ENCODE measurements at places on chromosomes 3 and 15.

- no peak for DNase-seq
Measured at GRCh38 chr15:45332694-45333093, 45.6 kb downstream of the GATM start.

DNA sequence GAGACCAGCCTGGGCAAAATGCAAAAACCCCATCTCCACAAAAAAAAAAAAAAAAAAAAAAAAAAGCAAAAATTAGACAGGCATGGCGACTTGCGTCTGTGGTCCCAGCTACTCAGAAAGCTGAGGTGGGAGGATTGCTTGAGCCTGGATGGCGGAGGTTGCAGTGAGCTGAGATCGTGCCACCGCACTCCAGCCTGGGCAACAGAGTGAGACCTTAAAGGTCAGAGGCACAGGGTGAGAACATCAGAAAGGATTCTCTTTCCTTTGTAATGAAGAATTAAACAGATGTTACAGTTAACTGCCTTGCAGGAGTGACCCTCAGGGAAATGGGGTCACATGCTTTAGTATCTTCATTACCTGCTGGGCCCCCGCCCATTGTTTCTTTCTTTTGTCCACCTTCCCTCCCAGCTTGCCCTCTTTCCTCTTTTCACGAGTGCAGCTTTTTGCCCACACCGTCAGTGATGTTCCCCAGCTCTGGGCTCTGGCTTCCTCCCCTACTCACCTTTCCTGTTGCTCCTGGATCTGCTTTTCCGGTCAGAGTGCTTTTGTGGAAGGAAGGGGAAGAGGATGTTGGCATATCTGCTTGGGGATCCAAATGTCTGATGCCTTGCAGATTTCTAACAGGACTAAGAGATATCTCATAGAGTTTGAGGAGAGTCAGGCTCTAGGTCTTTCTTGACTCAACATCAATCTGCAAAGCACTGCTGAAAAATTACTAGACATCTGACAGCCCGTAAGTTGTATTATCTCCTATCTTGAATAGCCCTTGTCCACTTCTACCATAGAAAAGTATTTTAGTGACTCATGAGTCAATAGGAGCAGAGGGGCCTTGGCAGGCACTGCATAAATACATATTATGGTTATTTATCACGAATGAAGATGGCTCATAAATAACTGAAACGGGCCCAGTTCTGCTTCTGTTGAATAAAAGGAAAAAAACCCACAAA lies 35.6 kb upstream of the NDUFB4 start:
- DNase-seq, result no peak

GRCh38 chr3:37531066-37531720 lies 330.5 kb upstream of the CTDSPL start:
- no peak for DNase-seq

DNA sequence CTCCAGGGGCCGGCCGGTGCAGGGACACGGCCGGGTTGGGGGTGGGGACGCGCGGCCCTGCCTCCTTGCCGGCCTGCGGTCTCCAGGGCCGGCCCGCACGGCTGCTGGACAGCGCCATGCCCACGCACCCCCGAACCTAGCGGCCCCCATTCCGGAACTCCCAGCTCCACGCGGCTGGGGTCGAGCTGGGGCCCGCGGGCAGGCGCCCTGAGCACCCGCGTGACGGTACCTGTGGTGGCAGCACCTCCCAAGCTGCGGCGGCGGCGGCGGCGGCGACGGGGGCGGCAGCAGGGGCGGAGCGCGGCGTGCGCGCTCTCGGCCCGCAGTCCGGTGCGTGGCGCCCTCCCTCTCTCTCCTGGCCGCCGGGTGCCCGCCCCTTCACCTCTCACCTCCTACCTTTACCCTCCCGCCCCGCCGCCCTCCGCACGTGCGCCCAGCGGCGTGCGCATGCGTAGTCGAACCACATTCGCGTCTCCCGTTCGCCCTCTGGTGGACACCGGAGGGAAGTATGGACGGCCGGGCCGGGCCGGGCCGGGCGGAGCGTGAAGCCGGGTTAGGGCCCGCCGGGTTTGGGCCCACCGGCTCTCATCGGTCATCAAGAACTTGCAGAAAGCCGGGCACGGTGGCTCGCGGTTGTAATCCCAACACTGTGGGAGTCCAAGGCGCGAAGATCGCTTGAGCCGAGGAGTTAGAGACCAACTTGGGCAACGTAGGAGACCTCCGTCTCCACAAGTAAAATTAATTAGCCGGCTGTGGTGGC lies at the start of gene SCAP:
Gene SCAP (minus strand): TSS at position 372 of the 760 bp plus-strand sequence. CDS start 32,948 bp downstream, outside the sequence.
- DNase-seq, result peak; percentile 93

DNA sequence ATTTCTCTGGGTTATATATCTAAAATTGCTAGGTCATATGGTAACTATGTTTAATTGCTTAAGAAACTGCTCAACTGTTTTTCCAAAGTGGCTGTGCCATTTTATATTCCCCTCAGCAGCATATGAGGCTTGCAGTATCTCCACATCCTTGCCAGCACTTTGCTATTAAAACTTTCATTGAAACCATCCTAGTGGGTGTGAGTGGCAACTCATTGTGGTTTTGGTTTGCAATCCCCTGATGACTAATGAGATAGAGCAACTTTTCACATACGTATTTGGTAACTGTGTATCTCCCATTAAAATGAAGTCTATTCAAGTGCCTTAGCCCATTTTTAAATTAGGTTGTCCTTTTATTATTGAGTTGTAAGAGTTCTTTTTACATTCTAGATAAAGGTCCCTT lies 17.3 kb downstream of the KPNA1 start:
- DNase-seq, result no peak

DNA sequence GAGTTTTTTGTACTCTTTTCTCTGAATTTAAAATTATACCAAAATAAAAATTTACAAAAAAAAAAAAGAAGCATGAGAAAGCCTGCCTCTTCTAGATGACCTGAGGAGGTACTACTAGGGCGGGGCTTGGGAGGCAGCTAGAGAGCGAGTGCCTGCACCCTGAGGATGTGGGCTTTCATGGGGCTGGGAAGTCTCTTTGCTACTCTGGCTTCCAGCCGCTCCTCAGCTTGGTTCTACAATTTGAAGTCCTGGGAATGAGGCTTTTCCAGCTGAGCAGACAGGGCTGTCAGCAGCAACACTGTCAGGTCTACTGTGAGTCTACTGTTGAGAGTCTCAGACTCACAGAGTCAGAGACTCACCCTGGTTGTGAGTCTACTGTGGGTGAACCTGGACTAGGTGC lies 8.2 kb upstream of the PSTPIP1 start:
- no peak for DNase-seq

GRCh38 chr15:31487811-31488436 lies 161.3 kb downstream of the KLF13 start:
- DNase-seq, result no peak

GRCh38 chr3:50687127-50687751 lies 12.5 kb downstream of the DOCK3 start:
- no peak for DNase-seq

GRCh38 chr3:62990704-62991413 lies 115.6 kb upstream of the CADPS start:
- DNase-seq, result no peak

DNA sequence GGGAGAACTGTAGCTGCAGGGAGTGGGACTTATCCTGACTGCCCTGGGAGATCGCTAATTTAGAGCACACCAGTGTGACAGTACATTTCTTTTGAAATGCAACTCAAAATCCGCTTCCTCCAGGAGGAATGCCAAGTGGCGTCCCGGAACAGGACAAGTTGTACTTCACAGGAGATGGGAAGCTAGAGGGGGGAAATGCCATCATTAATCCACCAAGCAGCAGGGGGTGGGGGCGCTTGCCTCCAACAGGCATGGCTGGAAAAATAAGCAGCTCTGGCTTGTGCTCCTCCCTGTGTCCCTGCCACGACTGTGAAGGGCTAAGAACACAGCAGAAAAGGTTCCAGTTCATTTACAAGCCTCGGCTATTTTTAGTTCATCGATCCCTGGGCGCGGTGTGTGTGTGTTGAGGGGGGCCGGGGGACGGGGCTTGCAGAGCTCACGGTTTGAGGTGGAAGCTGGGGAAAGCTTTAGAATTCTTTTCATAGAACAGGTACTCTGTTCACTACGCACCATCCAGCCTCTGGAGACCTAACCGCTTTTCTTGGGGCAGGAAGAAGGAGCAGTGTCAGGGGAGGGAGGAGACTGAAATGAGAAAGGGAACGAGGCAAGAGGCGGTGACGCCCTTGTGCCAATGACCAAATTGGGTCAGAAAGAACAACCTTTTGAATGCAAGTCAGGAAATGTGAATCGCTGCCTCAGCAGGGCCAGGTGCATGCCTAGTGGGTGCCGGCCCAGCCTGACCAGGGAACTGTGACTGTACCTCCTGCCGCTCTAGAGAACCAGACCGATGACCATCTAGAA lies 51.8 kb upstream of the DGKG start:
- no peak for DNase-seq

DNA sequence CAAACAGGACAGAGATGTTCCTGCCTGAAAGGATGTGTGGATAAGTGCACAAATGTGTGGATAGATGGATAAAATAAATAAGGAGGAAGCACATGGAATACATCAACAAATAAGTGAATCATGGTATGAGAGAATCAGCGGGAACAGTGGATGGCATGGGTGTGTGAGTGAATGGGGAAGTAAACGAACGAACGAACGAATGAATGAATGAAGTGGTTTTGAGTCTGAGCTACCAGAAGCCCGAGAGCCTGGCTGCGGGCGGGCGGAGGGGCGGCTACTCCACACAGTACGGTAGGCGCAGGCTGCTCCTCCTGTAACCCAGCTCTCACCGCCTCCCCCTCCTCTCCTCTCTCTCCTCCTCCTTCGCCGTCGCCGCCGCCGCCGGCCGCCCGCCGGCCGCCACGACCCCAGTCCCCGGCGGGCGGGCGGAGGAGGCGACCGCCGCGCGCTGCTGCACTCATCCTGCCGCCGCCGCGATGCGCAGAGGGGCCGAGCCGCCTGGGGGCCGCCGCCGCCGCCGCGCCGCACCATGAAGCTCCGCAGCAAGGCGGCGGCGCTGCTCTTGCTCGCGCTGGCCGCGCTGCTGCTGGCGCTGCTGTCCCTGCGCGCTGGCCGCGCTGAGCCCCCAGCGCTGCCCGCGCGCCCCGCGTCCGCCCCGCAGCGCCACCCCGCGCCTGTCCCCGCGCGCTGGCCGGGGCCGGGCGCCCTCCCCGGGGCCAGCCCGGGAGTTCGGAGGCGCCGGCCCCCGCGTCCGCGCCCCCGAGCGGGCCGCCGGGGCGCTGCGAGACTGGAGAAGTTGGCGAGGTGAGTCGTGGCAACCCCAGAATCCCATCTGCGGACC lies at the start of gene GXYLT2:
Gene GXYLT2 (plus strand): TSS at position 342 of the 841 bp plus-strand sequence. CDS start 188 bp downstream, at position 530.
- peak; percentile 17 for DNase-seq

GRCh38 chr3:47566667-47567066 lies 12.0 kb downstream of the CSPG5 start:
- DNase-seq, result no peak

DNA sequence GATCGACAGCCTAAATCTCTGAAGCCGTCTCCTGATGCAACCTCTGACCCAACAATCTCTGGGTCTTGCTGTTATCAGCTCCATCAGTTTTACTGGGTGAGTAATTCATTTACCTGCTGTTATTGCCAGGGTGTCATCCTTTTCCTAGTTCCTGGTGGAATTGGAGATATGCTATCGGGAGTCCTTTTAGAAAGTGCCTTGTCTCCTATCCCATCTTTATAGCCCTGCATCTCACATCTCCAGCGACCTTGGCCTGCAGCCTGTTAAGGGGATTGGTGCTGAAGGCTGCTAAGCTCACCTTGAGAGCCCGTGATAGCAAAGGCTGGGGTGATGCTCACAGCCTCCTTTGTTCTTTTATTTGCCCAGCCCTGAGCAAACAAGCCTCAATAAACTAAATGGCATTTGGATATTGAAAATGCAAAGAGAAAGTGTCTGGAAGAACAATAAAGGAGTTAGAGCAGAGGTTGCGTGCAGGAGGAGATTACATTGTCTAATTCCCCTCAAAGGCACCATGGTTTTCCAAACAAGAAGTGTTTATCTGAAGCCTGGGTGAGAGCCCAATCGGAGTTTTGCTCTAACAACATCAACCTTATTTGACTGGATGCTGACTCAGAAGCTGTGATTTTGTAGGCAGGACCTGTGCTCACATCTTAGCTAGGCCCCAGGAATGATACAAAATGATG lies 101.8 kb downstream of the RPLP1 start:
- DNase-seq, result no peak

- no peak for DNase-seq
Measured at GRCh38 chr3:182115328-182116015, 403.7 kb downstream of the SOX2 start.

GRCh38 chr3:129618186-129618820 lies 11.8 kb upstream of the PLXND1 start:
- DNase-seq, result no peak

GRCh38 chr15:40279437-40280141 lies 3.3 kb downstream of the ANKRD63 start:
- DNase-seq, result peak; percentile 67

DNA sequence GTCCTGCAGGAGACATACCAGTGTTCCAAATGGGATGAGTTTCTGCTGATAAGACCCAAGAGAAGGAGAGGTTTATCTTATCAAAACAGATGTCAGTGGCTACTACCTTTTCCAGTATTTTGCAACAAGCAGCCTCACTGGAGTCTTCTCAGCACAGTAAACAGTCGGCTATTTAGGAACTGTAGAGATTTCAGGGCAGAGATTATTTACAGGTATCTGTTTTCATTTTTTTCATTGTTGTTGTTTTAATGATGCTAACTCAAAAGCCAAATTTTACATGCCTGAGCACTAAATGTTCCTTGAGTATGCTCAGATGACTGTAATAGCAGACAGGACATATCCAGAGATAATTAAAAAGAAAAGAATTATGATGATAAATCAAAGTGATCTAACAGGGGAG lies 252.1 kb downstream of the EPHA6 start:
- DNase-seq, result no peak

- no peak for DNase-seq
Measured at GRCh38 chr3:126284258-126284904, 72.8 kb downstream of the KLF15 start.

DNA sequence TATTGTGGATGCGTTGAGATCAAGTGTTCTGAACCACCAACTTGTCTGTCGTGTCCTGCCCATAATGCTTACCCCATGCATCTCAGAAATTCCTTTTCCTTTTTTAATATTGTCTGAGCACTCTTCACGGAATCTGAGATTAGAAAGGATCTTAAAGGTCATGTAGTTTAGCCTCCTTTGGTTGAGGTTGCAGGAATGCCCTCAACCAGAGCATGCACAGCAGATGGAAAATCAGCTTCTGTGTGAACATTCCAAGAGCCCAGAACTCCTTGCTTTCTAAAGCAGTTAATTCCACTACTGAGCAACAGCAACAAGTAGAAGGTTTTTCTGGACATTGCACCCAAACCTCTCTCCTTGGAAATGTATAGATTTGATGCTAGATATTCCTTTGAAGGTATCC lies 153.7 kb downstream of the TPRG1 start:
- DNase-seq, result no peak

DNA sequence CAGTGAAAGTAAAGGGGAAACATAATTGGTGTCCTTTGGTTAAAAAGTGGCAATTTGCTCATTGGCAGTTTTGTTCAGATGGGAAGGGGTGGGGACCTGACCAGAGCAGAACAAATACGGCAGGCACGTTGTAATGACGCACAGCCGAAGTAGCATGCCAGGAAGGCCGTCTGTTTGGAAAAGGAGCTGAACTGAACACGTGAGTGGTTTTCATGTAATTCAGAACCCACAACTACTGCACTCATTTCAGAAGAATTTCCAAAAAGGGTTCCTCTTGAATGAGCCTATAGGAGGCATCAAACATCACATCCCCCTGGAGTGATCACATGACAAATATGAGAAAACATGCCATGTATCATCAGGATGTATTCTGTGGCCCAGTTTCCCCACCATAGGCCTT lies 42.9 kb upstream of the LMCD1 start:
- DNase-seq, result no peak

GRCh38 chr3:129211772-129212171 lies 28.1 kb upstream of the CNBP start:
- DNase-seq, result no peak
